ENCODE measurements at places on chromosomes 5 and 9.

- DNase-seq, result no peak
Measured at GRCh38 chr9:3241290-3241689, 284.5 kb downstream of the RFX3 start.

DNA sequence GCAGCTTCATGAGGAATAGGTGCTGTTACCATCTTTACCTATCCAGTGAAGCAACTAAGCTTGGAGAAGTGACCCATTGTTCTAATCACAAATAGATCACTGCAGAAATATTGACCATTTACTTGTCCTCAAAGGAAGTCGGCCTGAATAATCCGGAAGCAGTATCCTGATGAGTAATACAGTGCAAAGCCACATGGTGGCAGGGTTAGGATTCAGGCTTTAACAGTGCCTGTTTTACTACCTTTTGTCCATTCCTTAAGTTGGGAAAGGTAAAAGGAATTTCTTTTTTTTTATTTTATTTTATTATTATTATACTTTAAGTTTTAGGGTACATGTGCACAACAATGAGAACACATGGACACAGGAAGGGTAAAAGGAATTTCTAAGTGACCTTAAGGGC, 336.3 kb downstream of the KDM4C start:
- no peak for DNase-seq

GRCh38 chr9:131467214-131467935, 35.3 kb upstream of the POMT1 start:
- no peak for DNase-seq

DNA sequence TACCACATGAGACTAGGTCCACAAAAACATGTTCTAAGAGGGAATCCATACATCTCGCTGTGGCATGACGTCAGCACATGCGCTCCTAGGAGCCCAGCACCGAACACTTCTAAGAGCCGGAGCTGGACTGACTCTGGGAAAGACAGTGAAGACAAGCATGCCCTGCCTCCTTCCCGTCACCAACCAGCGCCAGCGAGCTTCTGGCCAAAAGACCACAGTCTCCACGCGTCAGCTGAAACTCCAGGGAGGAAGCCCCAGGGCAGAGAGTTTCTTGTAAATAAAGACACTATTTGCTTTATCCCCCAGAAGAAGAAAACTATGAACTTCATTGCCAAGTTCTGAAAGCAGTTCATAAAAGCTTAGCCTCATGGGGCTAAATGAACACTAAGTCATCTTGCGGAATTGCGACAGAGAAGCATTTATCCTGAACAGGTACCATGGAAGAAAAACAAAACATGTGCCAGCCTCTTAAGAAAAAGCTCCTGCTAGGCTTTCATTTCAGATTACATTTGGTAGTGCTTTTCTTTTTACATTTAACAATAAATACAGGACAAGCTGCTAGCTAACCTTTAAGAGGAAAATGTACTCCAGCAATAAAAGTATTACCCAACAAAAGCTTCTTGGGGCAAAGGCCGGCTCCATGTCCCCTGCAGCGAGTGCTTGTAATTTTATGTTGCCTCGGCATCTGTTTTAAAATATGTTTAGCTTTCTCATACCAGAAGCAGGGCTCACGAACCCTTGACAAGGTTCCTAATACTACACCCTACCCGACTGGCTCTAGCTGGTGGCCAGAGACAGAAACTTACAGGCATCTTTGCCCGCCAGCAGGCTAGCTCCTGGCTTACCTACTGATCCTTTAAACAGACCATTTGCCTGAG, 96.5 kb downstream of the PRRT1B start:
- no peak for DNase-seq

- DNase-seq, result no peak
Measured at GRCh38 chr5:139668064-139668880, 20.1 kb downstream of the CXXC5 start.

- DNase-seq, result no peak
Measured at GRCh38 chr9:125966959-125967711, 220.0 kb downstream of the PBX3 start.

DNA sequence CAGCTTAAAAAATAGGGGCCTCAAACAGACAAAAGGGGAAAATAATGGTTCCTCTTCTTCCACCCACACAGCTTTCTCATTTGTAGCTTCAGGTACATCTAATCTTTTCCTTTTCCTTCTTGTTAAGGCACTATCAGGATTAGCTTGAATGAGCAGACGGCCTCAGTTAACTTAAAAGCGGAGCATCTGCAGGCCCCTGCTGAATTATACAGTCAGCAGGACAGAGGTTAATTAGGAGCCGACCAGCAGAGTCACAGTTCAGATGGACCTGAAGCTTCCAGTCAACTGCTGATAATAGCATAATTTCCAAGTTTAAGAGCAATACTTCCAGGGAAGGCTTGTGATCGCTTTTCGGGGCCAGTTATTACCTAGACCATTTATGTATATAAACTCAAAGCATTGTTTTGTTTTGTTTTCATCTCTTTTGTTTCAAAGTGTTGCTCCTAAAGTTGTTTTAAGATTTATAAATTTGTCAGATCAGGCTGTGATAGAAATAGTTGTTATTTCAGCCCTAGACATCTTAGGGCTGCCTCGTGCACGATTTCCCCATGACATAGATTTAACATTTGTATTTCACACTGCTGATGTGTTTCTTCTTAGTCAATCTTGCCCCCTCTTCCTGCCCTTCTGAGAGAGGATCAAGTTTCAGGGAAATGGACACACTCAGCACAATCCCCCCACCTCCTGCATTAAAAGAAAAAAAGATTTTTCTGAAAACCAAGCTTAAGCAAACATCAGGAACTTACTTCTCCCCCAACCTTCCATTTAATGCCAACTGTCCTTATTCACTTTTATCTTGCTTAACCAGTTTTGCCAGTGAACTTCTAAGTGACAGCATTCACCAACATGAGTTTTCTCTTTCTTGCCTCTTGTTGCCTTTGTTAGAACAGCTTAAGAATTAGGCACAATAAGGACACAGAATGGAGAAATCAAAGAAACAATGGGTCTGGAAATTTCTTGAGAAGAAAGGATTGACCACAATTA, 449.8 kb downstream of the ARHGEF28 start:
- DNase-seq, result no peak

DNA sequence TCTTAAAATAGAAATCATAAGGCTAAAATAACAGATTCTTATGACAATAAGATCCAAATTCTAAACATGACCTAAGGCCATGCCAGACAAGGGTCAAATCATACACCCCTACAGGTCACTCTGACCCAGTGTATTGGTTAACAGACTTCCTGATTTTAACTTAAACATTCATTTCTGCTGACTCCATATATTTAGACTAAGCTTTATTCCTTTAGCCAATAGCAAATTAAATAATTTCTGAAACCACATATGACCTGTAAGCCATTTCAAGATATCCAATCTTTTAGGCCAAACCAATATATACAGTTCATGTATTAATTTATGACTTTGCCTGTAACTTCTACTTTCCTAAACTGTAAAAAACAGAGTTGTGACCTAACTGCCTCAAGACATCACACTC, 7.4 kb upstream of the SPINK13 start:
- DNase-seq, result no peak

GRCh38 chr9:121824651-121825030, 173.2 kb downstream of the DAB2IP start:
- no peak for DNase-seq

DNA sequence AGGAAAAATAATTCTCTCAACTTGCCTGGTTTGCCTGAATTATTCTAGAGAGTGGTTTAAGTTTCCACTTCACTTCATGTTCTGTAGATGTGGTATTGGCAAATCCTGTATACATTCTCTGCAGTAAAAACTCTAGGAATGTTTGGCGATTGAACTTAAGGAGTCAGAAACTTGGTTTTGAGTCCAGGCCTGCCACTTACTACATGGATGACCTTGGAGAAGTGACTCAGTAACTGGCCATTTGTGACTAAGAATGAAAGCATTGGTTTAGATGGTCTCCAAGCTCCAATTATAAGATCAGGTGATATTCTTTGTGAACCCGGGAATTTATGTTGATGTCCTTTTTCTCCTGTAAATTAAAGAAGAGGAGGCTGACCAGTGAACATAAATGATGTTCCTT, 233.8 kb downstream of the GAS1 start:
- DNase-seq, result no peak
